AG09309 (cell line): ENCODE measurements at places on chromosomes 3 and 15.
A peak's percentile ranks its signal among the peaks of the same experiment; 100 is the strongest.

- no peak for DNase-seq
Measured at GRCh38 chr15:63487076-63487757, 17.2 kb upstream of the USP3 start.

DNA sequence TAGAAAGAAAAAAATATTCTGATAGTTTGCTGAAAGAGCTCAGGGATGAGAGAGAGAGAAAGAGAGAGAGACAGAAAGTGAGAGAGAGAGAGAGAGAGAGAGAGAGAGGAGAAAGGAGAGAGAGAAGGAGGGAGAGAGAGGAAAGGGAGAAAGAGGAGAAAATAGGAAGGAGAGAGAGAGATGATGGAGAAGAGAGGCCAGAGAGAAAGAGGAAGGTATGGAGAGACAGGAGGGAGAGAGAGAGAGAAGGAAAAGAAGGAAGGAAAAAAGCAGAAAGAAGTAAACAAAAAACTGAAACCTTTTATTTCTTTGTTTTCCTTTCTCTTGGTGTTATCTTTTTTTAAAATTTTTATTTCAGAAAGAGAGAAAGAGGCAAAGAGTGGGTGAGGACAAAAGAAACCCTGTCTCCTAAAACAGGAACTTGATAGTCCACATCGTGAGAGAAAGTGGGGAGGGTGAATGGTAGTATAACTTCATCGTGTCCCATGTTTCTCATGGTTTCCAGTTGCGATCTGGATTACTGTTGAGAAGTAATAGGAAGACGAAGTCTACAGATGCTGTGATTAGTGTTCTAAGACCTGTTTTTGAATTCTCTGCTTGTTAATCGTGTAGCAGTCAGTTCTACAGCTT, 279.7 kb downstream of the LPP start:
- no peak for DNase-seq

DNA sequence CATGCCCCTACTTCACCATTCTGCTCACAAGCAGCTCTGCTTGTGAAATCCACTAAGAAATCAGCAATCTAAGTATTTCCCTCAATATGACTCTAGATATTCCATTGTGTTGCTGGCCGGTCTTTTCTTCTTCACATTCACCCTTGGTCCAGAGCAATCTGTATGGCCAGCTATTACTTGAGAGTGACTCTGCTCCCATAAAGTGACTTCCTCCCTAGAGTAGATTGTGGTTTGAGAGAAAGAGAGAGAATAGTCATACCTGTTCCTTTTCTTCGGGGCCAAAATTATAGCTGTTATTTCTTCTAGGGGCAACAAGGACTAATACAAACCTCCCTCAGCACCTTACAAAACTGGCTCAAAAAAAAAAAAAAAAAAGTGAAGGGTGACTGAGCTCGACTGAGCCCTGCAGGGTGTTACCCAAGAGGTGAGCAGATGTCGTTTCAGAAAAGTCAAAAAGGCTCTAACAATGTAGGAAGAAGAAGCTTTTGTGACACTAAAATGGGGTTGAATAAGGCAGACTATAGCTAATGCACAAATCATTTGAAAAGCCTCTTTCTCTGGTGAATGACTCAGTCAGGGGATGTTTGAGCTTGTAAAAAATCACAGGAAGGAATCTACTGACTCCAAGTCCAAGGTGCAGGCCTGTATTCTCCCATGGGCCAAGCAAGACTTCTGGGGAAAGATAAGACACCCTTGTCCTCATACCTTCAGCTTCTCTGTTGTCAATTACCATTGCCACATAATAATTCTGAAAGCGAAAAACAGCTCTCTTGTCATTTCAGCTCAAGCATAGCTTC, 161.0 kb upstream of the SLC24A5 start:
- no peak for DNase-seq

GRCh38 chr3:156664831-156665178, 9.6 kb upstream of the TIPARP start:
- no peak for DNase-seq

- no peak for DNase-seq
Measured at GRCh38 chr3:12097971-12098370, 60.7 kb downstream of the TIMP4 start.

DNA sequence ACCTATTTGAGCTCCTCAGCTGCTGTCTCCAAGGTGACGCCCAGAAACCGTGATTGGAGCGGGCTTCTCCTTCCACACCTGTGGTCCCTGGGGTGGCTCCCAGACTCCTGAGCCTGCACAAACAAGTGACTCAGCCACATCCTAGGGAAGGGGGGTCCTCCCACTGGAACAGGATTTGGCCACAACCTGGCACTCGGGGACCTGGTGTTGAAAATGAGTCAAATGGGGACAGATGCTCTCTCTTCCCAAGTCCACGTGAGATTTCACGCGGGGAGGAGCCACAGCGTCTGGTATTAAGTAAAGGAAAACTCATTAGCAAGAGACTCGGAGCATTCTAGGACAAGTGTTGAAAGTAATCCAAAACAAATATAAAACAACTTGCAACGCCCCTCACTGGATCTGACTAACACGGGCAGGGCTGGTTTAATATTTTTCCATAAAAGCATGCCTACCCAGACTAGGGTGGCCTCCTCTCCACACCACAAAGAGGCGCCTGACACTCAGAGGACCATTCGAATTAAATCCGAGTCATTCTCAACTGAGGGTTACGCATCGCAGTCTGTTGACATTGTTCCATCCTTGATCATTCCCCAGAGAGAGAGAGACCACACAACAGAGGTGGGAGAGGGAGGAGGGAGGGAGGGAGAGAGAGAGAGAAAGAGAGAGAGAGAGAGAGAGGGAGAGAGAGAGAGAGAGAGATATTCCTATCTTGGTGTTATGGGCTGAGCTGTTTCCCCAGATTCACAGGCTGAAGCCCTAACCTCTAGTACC, 74.4 kb downstream of the MGLL start:
- DNase-seq, result peak; percentile 78
